ENCODE measurements at places on chromosomes 7 and 10.

DNA sequence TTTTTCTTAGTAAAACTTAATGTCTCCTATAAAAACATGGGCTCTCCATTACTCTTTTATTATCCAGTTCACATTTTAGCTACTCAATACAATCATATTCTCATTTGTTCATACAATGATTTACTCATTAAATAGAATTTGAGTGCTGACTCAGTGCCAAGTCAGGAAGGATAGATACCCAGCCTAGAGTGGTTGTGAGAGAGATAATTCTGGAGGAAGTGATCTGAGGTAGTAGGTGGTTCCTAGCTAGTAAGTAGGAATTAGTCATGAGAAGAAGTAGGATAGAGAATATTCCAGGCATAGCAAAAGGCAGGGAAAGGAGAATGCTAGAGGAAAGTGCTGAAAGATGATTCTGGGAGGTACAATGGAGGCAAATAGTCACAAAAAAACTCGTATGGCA is 133.5 kb upstream of the MBL2 start:
- no peak for DNase-seq

DNA sequence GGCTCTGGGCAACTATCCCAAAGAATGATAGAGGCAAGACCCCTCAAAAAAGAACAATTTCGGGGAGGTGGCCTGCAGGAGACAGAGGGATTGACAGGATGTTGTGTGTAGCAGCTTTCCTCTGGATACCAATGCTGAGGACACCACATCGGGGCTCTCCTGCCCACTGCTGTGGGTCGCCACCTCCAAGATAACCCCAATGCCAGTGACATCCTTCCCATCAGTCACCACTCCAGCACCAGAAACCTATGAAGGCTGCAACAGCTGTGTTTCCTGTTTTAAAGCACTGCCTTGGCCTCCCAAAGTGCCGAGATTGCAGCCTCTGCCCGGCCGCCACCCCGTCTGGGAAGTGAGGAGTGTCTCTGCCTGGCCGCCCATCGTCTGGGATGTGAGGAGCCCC is 17.6 kb downstream of the ARHGAP19 start:
- DNase-seq: no peak

GRCh38 chr10:102645741-102646609 is 1.7 kb downstream of the TRIM8 start:
- no peak for DNase-seq

- no peak for DNase-seq
These were observed 63.5 kb upstream of the LRRN3 start for GRCh38 chr7:111027396-111027795.

- no peak for DNase-seq
These were observed 67.6 kb upstream of the GATA3 start for GRCh38 chr10:7986851-7987250.

DNA sequence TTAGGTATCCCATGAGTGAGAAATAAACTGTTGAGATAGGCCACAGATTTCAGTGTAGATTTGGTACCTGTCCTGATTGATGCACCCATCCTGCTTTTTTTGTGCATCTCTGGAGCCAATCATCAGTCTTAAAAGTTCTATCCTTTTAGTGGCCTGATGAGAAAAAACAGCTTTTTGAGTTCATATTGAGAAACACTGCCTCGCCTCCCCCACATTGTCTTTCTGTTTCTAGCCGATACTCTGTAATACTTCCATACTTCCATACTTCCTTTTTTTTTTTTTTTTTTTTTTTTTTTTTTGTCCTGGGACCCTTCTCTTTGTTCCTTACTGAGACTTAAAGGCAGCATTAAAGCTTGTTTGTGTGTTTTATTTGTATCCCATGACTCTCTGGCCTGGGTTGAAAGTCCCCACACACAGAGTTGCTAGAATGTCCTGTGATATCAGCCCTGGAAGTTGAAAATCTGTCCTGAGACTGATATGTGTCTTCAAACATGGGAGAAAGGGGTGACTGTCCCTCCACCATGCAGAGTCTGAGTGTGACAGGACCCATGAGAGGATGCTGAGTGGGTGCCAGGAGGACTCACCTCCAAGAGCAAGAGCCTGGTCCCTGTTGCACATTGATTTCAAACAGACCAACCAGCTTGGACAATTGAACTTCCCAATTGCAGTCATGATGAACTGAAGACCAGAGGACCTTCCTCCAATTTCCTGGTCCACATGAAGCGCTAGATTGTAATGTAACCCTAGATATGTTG is 5.7 kb downstream of the ZNF22 start:
- no peak for DNase-seq

DNA sequence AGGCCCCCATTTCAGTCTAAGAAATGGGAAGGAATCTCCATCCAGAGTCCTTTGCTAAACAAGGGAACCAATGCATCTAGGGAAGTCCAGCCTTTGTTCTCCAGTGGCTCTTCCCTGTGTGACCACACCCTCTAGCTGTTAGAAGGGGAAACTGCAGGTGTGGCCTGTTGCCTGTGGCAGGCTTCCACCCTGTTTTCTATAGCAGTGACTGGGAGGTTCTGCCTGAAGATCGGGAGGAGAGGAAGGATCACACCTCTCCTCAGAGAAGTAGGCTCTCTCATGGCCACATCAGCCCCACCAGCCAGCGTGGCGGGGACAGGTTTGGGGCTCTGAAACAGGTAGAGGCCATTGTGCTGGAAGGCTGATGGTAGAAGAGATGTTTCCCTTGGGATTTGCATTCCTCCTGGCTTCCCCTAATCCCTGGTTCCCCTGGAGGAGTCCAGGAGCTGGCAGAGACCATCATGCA is 47.7 kb upstream of the TRIM8 start:
- DNase-seq: peak; percentile 30

- no peak for DNase-seq
These were observed 54.0 kb upstream of the NMT2 start for GRCh38 chr10:15222511-15222910.

DNA sequence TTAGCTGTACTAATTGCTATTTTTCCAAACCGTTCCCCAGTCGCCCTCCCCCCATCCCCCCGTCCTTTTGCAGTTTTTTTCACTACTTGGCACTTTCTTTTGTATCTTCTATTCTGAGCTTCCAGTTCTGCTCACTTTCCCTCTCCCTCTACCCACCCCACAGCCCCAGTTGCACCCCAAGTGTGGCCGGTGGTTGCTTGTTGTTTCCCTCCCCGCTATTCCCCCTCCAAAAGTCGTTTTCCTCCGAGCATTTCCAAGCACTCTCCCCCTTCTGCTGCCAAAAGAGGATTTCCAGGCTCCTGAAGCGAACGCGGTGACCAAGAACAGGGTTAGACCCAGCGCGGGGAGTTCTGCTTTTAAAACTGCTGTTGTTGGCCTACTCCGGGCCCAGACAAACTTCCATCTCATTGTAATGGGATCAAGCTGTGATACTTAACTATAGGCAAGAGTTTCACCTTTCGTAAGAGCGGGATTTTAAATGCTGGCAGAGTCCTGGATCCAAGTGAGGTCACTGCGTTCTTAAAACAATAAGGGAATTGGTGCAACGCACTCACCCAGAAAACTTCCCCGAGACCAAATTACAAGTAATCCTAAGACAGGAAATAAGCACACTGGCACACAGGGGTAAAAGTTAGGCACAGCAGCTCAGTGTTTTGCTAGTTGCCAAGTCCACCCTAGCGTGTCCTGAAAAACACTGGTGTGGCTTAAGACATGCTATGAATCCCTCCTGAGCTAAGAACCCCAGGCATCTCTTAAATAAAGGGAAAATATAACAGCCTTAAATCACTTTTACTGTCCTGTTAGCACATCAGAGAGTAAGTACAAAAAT is 1.5 kb upstream of the RGS10 start:
- no peak for DNase-seq

- no peak for DNase-seq
These were observed 869.0 kb downstream of the NXPH1 start for GRCh38 chr7:9302436-9302835.

- DNase-seq: peak; percentile 37
These were observed 10.7 kb downstream of the PTF1A start for GRCh38 chr10:23202779-23203178.

DNA sequence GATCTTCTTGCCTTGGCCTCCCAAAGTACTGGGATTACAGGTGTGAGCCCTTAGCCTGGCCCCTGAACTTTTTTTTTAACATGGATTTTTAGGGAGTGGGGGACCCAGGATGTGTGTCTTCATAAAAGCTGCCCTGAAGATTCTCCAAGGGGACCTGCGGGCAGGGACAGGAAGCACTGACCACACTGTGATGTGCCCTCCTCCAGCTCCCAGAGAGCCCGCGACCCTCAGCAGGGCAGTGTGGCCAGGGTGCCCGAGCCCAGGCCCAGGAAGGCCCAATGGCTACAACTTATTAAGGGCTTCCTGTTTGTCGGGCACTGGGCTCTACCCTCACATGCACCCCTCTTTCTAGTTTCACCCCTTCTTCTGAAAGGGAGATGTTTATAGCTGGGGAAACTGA is 2.5 kb upstream of the RET start:
- no peak for DNase-seq

DNA sequence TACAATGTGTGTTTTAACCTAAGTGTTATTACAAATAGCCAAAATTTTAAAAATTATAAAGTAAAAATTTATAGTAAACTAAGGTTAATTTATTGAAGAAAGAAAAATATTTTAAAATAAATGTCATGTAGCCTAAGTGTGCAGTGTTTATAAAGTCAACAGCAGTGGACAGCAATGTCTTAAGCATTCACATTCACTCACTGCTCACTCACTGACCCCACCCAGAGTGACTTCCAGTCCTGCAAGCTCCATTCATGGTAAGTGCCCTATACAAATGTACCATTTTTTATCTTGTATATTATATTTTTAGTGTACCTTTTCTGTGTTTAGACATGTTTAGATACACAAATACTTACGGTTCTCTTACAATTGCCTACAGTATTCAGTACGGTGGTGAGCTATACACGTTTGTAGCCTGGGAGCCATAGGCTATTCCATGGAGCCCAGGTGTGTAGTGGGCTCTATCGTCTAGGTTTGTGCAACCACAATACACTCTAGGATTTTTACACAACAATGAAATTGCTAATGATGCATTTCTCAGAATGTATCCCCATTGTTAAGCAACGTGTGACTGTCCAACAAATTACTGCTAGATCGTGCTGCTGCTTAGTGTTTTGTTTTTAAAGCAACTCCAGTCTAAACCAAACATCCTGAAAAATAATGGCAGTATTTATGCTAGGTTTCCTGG is 108.9 kb upstream of the NAMPT start:
- no peak for DNase-seq

DNA sequence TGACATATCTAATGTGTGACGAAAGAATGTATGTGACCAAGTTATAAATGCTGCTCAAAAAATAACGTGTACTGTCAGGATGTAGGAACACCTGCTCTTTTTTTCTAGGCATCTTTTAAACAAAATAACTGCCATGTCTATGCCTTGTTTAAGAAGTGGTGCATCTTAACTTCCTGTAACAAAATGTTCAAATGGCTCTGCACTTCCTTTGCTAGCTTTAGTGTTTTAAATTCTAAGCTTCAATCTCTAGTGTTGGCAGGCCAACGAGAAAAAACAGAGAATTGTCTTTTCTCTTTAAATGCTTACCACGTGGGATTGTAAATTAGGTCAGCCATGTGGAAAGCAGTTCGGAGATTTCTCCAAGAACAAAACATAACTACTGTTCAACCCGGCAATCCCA is 14.6 kb upstream of the PDSS1 start:
- no peak for DNase-seq

DNA sequence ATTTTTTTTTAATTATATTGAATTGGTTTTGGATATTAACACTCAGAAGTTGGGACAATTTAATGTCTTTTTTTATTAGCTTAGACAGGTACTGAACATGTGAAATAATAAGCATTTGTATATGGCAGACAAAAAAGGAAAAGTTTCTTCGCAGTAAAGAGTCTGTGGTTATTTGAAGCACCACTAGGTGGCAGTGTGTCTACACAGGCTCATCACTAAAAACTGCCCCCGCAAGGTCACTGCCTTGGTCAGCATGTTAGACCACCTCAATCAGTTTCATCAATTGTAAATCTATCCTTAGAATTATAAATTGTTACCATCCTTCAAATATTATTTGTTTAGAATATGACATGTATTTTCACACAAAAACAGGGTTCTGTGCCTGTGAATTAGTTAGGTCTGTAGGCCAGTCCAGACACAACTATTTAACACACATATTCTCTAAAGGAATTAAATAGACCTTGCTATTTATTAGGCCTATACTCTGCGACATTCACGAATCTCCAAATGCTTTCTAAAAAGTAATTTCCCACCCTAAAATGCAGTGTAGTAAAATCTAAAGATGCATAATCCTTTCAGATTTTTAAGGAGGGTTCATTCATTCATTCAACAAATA is 17.0 kb downstream of the PNLIPRP3 start:
- DNase-seq: no peak

DNA sequence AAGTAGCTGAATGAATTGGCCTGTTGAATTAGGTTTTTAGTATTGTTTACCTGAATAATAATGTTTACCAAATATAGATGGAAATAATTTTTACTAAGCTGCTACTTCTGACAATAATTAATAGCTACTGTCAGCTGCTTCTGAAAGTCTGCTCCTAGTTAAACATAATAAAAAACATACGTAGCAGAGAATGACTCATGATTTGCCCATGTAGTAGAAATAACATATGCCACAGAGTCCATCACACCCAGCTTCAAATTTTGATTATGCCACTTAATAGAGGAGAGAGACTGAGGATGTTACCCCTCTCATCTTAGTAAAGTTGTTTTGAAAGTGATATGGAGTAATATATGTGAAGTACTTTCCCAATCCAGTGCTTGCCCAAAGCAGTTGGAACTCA is 57.6 kb upstream of the MDFIC start:
- no peak for DNase-seq

- no peak for DNase-seq
These were observed 166.6 kb upstream of the KLF14 start for GRCh38 chr7:130900471-130901076.

GRCh38 chr10:21343087-21343486 is 182.4 kb downstream of the SKIDA1 start:
- no peak for DNase-seq

DNA sequence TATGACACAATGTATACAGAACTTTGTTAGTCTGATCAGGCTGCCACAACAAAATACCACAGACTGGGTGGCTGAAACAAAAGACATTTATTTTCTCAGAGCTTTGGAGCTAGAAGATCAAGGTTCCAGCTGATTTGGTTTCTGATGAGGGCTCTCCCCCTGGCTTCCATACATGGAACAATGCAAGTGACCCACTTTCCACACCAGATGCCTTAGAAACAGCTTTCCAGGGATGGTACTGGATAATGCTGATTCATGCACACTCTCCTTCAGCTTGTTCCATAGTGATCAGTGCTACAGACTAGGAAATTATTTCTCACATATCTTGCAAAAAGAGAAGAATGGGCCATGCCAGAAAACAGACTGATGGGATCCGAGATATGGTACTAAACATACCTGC is 1274.9 kb upstream of the SORCS1 start:
- no peak for DNase-seq

- no peak for DNase-seq
These were observed 302.4 kb upstream of the NFE2L3 start for GRCh38 chr7:25849500-25850184.

GRCh38 chr10:21061982-21062381 is 164.9 kb upstream of the NEBL start:
- DNase-seq: no peak

Data from LNCaP clone FGC (cell line).